Adipose tissue (tissue), 3 donors: ENCODE measurements at places on chromosomes 7 and 10. TPM values are rescaled to one million over a fixed set of nuclear protein-coding genes. Genes with fewer than 3 reads are reported as not detected.

The C10orf53 gene
- polyA plus RNA-seq, result not detected

The SEMA4G gene
- 2.3 TPM for polyA plus RNA-seq

The CUZD1 gene
- 2.2 TPM for polyA plus RNA-seq

The PYROXD2 gene
- 2.7 TPM for polyA plus RNA-seq

The NUTM2A gene
- 1.0 TPM for polyA plus RNA-seq

The PTN gene
- polyA plus RNA-seq, result 10.6 TPM
